Kidney capillary endothelial cell (primary cell): ENCODE measurements at places on chromosomes 2 and 18.

GRCh38 chr18:55464581-55464980 is 123.4 kb downstream of the TCF4 start:
- DNase-seq = no peak

DNA sequence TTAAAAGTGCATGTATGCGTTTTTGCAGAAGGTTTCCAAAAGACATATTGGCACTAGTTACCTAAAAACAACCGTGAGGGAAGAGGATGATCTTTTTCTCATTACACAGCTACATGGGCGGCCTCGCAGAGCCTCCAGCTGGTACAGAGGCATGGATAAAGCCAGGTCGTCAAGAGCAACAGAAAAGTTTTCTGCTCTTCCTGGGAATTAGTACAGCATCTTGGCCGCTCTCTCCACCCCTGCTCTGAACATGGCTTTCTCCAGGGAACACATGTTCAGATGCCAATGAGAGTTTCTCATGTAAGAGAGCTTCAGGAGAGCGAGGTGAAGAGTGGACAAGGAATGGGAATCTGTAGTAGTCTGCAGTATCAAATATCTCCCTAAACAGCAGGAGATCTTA is 108.4 kb downstream of the ZEB2 start:
- no peak for DNase-seq

DNA sequence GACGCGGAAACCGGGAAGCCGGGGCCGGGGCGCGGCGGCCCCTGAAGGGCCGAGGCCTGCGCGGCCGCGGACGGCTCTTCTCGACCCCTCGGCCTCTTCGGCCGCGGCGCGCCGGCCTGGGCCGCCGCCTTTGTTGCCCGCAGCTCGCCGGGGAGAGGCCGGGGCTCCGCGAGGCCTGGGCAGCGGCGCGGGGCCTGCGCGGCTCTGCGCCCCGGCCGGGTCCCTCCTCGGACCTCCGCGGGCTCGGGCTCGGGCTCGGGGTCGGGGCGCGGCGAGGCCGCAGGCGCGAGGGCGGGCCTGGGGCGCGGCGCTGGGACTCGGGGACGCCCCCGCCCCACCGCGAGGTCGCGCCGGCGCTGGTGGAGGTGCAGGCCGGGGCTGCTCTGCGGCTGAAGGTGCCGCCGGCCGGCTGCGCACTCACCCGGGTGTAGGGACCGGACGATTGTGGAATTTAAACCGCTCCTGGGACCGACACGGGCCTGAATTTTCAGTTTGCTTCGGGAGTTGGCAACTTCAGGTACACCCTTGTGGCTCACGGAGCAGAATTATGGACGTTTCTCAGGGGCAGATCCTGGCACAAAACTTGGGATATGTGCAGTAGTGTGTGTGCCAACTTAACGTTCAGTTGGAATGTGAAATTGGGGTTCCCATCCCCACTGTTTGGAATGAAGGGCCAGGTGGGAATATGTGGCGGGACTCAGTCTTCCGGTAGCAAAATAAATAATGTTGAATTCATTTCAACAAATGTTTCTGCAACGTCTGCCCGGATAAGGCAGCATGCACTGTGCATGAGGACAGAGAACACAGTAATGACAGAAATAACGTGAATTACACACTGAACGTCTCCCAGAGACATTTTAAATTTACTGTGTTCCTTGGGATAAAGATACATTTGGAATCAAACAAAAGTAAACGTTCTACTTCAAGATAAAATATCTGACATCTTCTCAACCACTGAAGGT is 787 bp downstream of the SOCS6 start:
- DNase-seq = no peak

GRCh38 chr2:69601179-69601612 is 42.3 kb downstream of the AAK1 start:
- peak; percentile 21 for DNase-seq

DNA sequence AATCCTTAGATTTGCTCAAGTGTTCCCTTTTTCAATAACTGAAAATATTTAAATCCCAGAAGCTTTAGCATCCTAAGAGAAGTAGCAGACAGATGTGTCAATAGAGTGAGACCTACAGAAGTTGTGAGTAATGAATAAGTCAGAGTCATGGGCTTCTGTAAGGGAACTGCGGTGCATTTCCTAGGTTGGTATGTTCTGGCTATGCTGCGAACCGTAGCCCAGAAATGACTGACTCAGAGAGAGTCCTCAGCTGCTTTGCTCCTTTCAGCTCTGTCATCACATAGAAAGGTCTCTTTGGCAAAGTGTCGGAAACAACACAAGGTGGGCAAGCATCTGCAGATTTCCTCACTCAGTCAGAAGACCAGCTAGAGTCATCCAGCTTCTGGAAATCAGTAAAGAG is 297.1 kb downstream of the ARHGAP15 start:
- DNase-seq = no peak

DNA sequence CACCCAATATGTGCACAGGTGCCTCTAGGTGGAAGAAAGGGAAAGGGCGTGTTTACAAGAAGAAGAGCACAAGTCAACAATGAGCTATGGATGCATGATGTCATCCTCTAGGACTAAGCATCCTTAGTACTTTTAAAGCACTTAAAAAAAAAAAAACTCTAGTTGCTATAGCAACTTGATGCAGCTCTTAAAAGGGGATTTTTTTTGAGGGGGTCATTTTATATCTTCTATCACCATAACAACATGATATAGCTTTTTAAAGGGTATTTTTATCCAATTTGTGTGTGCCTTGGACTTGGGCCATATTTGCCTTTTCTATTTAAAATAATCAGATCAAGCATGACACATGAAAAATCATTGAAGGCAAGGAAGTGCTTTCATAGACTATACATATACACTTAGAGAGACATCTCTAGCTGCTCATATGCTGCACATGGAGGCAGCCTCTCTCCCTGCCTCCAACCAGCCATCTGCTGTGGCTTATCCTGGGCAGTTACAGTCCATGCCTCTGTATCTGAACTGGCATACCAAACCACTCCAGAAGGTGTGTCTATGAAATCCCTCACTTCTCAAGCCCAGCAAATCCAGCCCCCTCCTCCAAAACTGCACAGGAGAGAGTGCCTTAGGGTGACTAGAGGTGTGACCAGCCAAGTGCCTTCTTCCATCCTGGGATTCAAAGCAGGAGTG is 165.4 kb downstream of the MSH2 start:
- no peak for DNase-seq

DNA sequence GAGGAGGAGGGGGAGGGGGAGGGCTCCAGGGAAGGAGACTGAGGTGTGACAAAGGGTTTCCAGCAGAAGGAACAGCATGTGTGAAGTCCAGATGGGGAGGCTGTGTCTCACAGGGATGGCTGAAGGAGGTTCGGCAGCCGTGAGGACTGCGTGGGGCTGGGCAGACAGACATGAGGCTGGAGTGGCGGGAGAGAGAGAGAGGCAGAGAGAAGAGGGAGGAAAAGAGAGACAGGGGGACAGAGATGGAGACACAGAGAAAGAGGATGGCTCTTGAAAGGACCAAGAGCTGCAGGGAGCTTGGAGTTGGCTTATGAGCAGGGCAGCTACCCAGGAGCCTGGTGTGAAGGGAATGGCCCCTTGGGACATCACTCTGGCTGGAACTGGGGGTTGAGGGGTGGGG is 138.9 kb upstream of the ASB18 start:
- no peak for DNase-seq

DNA sequence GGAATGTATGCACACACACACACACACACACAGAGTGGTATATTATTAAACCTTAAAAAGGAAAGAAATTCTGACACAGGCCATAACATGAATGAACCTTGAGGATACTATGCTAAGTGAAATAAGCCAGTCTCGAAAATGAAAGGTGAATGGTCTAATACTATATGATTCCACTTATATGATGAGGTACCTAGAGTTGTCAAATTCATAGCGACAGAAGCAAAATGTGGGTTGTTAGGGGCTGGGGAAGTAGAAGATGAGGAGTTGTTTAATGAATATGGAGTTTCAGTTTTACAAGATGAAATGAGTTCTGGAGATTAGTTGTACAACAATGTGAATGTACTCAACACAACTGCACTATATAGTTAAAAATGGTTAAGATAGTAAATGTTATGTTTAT is 118.1 kb downstream of the ABCA12 start:
- DNase-seq = no peak

DNA sequence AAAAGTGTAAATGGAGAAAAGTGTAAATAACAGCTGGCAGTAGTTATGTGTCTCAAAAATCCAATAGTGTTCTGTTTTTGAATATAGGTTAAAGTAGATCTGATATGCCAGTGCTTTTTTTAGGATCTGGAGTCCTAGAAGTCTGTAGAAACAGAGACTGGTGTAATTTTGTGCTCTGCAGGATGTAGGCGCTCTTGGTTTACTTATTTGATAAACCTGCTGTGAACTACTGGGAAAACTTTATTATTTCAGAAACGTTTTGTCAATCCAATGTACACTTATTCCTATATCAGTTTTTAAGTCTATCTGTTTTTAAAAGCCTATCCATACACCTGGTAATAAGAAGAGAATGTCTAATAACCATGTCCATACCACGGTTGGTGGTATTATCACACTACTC is 530.8 kb upstream of the ZNF804A start:
- no peak for DNase-seq

DNA sequence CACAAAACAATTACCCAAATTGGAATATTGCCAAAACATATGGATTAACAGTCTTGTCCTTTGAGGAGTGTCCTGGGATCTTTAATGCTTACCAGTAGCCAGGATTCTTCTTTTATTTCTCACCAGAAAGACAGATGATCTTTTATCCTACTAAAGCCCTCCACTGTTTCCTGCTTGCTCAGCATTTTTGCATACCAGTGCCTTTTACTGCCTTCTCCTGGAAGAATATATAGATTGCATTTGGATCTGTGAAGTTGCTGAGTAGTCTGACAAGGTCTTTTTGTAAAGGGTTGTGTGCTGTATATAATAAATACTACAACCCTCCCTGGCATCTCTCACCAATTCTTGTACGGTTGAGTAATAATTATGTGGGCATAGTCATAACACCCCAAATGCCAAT is 652.2 kb downstream of the LRRTM4 start:
- no peak for DNase-seq

GRCh38 chr18:13239171-13239956 is 20.8 kb downstream of the LDLRAD4 start:
- DNase-seq = no peak

- DNase-seq = peak; percentile 85
Observed at GRCh38 chr18:13797157-13797611, 26.8 kb upstream of the MC5R start.
